Stimulated activated CD4-positive, alpha-beta T cell treated with anti-CD3 and anti-CD28 coated beads, Interleukin-4, amount 100 ng/mL, for 1 hour (primary cell): ENCODE measurements at places on chromosomes 2 and 18.

DNA sequence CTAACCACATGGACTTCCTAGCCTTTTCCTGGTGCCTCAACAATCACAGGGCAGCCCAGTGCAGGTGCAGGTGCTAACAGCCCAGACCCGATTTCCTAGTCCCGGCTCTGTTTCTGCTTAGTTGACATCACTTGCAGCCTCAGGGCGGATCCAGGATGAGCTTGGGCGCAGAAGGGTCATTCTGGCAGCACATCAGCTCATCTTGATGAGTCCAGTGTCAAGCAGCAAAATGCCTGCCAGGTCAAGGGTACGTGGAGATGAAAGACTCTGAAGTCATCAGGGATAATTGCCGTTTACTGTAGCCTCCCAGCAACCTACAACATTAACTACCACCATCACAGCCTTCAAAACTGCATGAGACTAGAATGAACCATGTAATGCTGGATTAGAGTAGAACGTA is 39.4 kb upstream of the EFHD1 start:
- DNase-seq = no peak

DNA sequence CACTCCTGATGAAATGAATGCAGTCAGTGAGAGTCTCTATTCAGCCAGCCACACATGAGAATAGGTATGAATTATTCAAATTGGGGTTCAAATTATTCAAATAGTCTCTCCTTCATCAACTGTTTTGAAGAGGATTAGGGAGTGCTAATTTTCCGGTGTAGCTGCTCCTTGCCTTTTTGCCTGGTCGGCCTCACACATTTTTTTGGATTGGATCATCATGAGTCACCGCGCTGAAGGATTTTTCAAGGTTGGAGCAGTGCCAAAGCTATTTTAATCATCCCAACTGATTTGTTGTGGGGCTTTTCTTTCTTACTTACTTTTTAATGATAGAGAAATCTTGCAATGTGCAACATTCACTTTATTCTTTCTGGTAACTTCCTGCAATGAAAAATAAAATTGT is 2.4 kb upstream of the DTNA start:
- no peak for DNase-seq

GRCh38 chr18:11689669-11690565 is 853 bp downstream of the GNAL start:
- peak; percentile 8 for DNase-seq

- DNase-seq = no peak
Measured at GRCh38 chr2:98483257-98483861, 38.7 kb downstream of the INPP4A start.

GRCh38 chr2:85133751-85134254 is 611 bp downstream of the TCF7L1 start:
- DNase-seq = peak; percentile 10

DNA sequence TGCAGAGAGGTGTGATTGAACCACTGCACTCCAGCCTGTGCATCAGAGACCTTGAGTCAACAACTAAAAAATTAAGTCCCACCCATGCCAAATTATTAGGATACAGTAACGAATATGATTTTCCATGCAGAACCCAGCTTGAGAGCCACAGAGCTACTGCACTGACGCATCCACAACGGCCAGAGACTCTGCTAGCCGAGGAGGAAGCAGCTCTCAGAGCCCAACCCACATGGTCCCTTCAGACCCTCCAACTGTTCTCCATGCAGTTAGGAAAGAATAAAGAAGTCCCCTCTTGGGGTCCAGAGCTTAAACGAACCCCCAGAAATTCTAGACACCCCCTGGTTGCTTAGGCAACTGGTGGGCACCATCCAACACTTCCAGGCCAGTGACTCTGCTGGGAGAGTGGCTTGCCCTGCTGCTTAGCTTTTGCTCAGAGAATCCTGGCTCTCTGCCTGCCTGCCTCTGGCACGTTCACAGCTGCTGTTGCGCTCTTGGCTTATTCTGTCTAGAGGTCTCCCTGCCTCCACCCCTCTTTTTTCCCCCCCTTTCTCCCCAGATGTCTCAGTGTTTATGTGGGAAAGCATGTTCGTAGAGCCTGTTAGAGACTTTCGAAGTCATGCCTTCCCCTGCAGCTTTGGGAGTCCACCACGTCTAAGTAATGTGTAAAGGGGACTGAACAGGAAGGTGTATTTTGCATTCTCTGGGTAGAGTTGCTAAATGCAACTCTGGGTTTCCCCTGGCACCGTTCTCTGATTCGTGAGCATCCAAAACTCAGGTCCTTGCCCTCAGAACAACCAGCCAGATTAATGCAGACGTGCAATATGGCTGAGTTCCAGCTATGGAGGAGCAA is 26.0 kb upstream of the SP3 start:
- no peak for DNase-seq

GRCh38 chr2:57490741-57491140 is 555.9 kb upstream of the VRK2 start:
- no peak for DNase-seq

DNA sequence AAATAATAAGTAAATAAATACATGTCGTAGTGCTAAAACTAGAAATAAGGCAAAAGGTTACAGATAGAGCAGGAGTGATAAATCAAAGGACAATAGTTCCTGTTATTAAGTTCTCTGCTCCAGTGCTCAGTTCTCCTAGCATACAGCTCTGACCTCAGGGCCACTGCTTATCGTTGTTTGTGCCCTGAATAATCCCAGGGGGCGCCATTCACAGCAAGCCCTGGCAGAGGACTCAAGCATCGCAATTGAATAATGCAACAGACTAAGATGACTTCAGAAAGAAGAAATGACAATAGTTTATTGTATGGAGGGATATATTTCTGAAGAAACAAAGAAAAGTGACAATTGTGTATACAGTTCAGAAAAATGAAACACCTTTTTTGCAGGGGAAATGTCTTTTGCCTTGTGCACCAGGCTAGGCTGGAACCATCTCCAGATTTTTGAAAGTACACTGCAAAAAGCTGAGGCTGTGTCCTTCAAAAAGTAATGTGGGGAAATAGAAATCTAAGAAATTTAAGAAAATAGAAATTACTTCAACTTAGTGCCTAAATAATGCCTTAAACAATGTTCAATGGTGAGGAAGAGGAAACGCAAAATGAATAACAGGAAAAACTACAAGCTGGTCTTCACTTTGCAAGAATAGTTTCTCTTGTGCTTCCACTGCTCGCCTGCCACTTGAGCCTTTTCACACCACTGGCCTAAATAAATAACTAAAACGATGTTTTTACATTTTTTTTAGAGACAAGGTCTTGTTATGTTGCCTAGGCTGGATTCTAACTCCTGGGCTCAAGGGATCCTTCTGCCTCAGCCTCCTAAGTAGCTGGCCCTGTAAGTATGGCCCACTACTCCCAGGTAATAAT is 19.0 kb upstream of the CCNYL1 start:
- DNase-seq = peak; percentile 42
